NB4 (cell line): ENCODE measurements at places on chromosomes 1 and 21.

GRCh38 chr1:146051452-146051851 lies 29.9 kb upstream of the HJV start:
- no peak for DNase-seq

- peak; percentile 18 for DNase-seq
These were observed 206.4 kb upstream of the FOXD3 start for GRCh38 chr1:63116016-63116415.

- DNase-seq: peak; percentile 54
These were observed 92.5 kb downstream of the SLC25A24 start for GRCh38 chr1:108107658-108108057.

GRCh38 chr1:228236744-228237143 lies 28.9 kb downstream of the OBSCN start:
- peak; percentile 63 for DNase-seq

- DNase-seq: no peak
These were observed 35.6 kb downstream of the MRPL39 start for GRCh38 chr21:25571726-25572121.

DNA sequence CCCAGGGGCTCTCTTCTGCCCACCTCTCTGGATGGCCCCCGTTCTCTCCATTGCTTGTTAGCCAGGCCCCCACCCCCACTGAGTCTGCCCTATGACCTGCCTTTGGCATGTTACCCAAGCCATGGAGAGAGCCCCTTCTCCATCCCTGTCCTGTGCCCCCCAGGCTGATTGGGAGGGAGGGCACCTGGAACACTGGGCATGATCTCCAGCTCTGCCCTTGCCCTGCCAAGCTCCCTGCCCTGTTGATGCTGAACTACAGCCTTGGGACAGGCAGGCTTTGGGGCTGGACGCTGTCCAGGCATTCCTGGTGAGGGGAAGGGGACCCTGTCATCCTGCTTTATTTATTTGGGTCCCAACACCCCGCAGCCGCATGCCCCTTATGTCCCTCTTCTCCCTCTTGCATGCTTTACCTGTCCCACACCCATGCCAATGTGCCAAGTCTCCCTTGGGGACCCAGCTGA lies 10.7 kb downstream of the TRIM46 start:
- no peak for DNase-seq

- no peak for DNase-seq
These were observed 59.3 kb downstream of the STUM start for GRCh38 chr1:226607821-226608220.

DNA sequence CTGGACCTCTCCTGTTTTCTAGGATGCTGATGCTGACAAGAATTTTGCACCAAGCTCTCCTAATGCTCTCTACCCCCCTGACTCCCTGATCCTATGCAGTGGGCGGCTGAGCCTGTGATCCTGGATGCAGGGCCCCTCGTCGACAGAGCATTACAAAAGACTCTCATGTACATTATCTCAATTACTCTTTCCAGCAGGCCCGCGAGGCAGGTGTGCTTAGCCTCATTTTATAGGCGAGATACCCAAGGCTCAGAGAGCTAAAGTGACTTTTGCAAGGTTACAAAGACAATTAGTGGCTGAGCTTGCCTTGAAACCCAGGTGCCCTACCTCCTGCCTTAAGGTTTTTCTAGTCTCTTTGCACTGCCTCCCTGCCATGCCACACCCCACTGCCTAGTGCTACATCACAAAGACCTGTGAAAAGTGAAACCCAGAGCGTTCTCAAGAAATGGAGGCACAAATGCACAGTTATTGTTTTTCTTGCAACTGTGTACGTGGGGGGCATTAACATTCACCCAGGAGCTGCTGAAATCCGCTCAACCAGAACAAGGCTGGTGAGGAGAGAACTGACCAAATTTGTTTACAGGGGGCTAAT lies 10.0 kb upstream of the C8A start:
- DNase-seq: no peak

DNA sequence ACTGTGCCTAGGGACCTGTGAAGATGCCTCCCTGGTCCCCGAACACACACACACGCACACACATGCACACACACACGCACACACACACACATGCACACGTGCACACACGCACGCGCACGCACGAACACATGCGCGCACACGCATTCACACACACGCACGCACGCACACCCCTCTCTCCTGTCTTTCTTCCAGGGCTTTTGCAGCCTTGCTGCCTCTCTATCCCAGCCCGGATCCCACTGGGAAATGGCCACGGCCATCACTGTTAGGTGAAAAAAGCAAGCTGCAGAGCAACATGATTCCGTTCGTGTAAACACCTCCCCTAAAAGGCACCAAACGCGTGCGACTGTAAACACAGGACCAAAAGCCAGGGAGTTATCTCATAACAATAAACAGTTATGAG lies 39.7 kb downstream of the NKAIN1 start:
- DNase-seq: no peak

GRCh38 chr1:167927046-167927754 lies 9.3 kb upstream of the DCAF6 start:
- no peak for DNase-seq

- peak; percentile 4 for DNase-seq
These were observed 3.3 kb upstream of the ELAVL4 start for GRCh38 chr1:50105433-50105832.

DNA sequence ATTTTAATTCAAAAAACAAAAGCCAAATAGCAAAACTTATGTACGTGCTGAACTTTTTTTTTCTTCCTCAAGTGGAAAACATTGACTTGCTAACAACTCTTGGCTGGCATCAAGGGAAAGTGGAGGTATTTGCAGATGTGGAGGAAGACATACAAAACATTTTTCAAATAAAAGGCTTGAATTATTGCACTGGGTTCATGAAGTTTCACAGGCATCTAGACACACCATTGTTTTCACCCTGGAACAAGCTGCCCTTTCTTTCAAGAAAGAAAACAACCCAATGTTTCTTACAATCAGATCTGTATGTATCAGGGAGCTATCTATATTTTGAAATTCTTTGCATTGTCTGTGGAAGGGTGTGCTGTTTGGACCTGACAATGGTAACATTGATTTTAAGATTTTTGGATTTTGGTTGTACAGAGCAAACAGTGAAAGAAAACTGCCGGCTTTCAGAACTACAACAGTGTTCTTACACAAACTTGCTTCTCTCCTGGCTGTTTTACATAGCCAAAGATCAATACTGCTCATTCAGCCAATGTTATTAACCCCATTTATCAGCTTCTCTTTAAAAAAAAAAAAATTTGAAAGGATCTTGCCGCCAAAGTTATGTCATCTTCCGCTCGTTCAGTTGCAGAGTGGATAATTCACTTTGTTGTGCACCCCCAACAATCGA lies 187.7 kb upstream of the FOXD3 start:
- no peak for DNase-seq

- peak; percentile 57 for DNase-seq
These were observed 10.5 kb upstream of the RNPC3 start for GRCh38 chr1:103514920-103515503.

DNA sequence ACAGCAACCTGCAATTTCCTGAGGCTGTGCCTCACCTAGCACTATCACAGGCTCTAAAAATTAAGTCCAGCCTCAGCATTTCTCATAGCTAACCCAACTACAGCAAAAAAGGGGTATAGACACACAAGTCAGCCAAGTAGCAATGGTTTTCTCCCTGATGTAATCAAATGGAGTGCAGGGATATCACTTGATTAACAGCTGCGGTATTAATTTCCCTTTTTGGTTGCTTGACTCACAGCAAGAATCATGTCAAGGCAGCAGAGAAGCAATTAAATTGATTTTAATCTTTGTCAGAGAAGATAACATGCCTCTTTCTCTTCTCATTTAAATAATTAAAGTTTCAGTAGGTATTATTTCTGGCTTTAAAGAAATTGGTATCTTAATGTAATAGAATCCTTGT lies 278.9 kb downstream of the RWDD3 start:
- no peak for DNase-seq

GRCh38 chr1:51189421-51190073 lies 46.5 kb upstream of the RNF11 start:
- peak; percentile 71 for DNase-seq

DNA sequence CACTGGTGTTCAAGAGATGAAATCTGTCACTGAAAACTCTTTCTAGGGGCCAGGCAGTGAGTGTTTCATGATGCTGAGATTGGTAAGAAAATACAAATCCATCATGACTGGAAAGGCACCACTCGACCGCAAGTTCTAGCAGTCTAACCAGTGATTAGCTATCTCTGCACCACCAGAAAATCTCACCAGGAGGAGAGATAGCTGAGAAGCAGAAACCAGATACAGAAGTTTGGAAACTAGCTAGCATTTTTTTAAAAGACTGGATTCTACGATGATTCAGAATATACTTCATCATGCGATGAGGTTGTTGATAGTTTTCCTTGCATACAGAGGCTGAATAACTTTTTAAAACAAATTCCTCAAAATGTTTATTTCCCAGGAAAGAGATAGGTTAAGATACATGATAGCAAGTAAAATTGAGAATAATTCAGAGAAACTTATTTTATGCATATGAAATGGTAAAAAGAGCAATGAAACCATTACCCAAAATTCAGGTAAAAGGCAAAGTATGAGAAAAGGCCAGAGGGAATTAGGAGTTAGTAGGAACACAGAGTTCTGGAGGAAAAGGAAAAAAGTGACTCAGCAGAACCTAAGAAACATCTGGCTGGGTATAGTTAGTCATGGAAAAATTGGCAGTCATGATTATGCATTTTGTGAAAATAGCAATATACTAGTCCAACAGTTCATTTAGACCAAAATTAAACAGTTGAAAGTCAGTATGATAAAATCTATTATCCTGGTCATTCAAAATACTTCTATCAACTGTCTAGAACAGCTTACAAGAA lies 3.3 kb upstream of the F3 start:
- DNase-seq: no peak

DNA sequence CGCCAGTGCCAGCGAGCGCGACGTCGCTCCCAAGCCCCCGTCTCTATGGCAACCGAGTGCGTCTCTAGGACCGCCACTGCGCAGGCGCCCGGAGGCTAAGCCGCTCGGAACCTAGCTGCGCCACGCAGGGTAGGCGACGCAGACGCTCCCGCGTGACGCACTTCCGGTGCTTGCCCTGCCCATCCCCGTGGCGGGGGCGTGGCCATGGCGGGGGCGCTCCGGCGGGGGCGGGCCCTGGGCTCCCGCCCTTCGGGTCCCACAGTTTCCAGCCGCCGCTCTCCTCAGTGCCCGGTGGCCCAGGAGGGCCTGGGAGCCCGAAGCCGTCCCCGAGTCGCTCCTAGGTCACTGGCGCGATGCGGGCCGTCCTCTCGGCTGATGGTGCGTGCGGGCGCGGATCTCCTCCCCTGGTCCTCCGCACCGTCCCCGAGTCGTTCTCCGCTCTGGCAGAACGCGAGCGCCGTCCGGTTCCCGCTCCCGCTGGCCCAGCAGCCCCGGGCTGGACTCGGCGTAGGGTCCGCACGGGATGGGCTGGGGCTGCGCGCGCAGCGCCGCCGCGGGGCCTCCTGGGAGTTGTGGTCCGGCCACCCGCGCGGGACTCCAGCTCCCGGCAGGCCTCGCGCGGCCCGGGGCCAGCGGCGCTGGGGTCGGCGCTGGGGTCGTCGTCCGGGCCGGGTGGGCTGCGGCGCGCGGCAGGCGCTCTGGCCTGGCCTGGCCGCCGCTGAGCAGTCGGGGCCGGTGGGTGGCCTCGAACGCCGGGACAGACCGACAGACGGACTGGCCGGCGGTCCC lies at the start of gene MIB2:
Gene MIB2, plus strand, starts transcription at position 245 of the 789 bp plus-strand sequence. CDS start 7,953 bp downstream, outside the sequence.
- peak; percentile 97 for DNase-seq

DNA sequence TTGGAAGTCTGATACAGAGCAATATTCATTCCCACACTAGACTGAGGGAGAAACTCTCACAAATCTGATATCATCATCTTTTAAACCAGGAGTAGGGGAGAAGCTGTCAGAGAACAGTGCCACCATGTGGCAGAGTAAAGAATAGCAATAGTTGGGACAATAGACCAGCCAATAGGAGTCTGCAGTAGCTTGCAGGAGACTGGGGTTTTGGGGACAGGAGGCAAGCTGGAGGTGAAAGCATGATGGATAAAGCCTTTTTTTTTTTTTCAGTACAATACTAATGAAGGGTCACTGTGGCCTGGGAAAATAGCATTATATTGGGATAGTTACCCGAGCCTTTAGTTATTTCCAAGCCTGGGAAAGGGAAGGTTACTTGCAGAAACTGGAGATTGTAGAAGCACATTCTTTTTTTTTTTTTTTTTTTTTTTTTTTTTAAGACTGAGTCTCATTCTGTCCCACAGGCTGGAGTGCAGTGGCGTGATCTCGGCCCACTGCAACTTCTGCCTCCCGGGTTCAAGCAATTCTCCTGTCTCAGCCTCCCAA lies 120.7 kb downstream of the S1PR1 start:
- peak; percentile 71 for DNase-seq
